ENCODE measurements at places on chromosomes 2 and 18.

GRCh38 chr2:75360945-75361344, 161.6 kb upstream of the TACR1 start:
- DNase-seq = no peak

DNA sequence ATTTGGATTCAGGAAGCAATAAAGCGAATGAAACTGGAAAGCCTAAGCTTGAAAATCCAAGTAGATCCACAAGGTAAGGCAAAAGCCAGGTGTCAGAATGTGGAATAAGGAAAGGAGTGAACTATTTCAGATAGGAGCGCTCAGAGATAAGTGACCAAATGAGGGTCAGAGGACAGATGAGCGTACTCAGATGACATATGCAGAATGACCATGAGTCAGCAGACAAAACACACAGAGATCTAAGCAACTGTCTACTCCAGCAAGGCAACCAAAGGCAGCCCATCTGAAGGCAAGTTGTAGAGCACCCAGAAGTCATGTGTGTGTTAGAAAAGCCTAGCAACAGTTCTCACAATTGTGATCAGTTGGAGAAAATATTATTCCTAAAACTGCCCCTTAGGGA, 548.4 kb upstream of the FSHR start:
- no peak for DNase-seq

DNA sequence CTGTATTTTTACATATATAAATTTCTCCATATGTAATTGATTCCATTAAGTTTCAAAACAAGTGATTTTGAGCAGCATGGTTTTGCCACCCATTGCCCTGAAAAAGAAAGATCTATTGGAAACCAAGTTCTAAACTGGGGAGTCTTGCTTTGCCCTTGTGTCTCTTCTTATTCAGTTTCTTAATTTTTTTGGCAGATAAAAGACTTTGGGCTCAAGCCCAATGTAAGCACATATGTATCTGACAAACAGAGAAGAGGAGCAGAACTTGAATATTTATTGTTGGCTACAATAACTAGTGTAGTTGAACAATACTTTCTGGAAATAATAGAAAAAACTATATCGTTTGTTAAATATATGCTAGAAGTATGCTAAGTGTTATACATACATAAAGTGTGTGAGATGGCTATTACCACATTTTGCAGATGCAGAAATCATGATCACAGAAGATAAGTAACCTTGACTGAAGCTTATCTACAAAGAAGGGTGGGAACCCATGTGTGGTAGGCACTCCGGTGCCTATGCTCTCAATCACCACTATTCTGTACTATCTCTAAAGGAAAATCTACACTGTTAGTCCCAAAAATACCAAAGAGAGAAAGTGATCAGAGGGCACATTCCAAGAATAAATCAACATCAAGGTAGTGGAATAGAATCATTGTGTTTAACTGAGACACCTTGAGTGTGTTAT, 109.1 kb downstream of the PLA2R1 start:
- DNase-seq = no peak

- DNase-seq = no peak
Observed at GRCh38 chr2:57050007-57050406, 866.2 kb downstream of the CCDC85A start.

- DNase-seq = no peak
Observed at GRCh38 chr2:239790313-239790712, 234.8 kb downstream of the NDUFA10 start.

DNA sequence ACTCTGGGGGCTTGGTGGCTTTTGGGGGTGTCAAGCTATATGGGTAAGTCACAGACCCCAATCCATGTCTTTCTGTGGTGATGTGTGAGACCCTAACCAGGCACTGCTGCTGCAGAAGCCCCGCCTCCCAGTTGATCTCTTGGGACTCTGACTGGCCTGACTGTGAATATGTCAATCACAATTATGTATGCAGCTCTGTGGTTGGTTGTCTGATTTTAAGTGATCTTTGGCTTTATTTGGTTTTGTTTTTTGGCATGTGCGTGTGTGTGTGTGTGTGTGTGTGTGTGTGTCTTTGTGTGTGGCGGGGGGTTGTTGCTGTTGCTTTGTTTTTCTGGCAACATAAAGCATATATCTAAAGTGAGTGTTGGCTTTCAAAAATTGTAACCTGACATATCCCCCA, 78.5 kb upstream of the GLS start:
- no peak for DNase-seq

- no peak for DNase-seq
Observed at GRCh38 chr2:20391951-20392699, 41.5 kb upstream of the PUM2 start.

DNA sequence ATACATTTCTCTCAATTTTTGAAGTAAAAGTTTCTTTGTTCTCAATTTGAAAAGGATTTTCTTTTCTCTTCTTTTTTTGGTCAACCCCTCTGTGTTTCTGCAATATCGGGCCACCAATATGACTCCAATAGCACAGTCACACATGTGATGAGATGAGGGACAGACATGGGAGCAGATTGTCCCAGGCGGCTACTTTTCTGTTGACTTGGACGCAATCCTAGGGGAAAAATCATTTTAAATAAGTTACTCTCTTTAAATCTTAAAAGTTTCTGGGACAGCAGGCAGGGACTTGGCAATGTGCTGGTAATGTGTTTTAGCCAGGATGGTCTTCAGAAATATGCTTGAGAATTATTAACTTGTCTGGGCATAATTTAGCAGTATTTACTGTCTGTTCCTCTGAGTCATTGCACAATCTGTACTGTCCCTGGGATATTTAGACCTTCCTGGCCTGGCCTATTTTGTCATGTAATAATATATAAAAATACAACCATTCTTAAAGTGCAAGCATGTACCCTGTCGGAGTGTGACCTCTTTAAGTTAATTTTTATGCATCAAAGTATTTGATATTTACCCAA, 388.5 kb upstream of the FANCL start:
- DNase-seq = no peak

DNA sequence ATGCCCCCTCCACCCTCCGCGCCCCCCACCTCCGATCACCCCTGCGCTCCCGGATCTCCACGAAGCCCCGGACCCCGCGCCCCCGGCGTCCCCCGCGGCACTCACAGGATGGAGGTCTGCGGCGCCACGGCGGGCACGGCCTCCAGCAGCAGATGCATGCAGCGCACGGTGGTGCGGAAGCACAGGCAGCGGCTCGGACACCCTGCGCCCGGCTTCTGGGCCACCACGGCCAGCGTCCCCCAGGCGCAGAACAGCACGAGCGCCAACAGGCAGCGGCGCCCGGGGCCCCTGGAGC, 217 bp downstream of the PXDN start:
- no peak for DNase-seq

- DNase-seq = peak; percentile 25
Observed at GRCh38 chr2:191304939-191305875, 60.0 kb downstream of the MYO1B start.

DNA sequence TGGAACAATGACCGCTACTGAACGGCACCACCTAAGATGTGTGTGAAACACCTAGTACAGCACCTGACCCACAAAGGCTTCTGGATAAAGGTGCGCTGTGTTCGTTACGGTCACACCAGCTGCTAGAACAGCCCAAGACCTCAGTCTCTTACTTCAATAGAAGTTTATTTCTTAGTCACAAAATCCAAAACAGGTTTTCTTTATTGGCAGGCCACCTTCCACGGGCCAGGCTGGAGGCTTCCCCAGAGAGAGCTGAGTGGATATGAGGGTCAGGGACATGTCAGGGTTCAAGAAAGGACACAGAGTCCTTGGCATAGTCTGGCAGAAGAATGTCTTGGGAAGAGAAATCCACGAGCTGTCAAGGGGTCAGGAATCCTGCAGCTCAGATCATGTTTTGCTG, 92.2 kb downstream of the COL6A3 start:
- DNase-seq = no peak

- no peak for DNase-seq
Observed at GRCh38 chr2:119671016-119671415, 8.0 kb upstream of the TMEM177 start.

GRCh38 chr2:164510895-164511294, 110.4 kb downstream of the GRB14 start:
- DNase-seq = peak; percentile 3

DNA sequence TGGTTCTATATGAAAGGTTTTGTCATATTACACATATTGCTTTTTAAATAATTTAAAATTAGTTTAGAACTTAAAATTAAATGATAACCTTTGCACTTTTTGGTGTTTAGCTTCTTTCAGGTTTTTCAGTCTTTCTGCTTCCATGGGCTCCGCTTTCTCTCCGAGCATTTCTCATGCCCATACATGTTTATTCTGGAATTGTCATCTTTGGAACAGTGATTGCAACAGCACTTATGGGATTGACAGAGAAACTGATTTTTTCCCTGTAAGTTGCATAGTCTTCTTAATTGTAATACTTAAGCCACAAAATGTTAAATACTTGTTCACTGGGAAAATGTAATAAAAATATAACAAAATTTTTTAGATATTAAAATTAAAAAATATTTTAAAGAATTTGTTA, 31.0 kb downstream of the CYBRD1 start:
- DNase-seq = no peak

GRCh38 chr2:108061439-108062042, 75.2 kb downstream of the SLC5A7 start:
- no peak for DNase-seq

- peak; percentile 24 for DNase-seq
Observed at GRCh38 chr18:41390309-41390708, 564.7 kb upstream of the PIK3C3 start.

DNA sequence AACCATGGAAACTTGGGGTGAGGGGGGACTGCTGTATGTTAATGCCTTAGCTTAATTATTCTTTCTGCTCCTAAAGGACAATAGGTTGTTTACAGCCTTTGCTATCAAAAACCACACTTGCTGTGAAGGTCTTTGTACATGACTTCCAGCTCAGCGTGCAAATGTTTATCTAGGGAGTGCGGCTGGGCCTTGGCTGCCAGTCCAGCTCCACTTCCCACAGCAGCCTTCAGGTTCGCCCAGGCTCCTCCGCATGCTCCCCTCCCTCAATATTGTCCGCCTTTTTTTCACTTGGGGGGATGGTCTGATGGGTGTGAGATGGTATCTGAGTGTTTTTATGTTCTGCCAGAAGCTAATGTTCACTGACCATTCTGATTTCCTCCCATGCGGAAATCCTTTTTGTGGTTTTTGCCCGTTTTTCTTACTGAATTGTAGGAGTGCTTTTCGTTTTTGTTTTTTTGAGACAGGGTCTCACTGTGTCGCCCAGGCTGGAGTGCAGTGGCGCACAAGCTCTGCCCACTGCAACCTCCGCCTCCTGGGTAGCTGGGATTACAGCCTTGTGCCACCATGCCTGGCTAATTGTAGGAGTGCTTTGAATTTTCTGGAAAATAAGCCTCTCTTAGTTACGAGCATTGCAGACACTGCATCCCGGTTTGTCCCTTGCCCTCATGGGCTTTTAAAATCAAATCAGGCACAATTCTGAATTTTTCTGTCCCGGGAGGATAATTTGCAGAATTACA, 28.8 kb downstream of the SH3BP4 start:
- peak; percentile 89 for DNase-seq

DNA sequence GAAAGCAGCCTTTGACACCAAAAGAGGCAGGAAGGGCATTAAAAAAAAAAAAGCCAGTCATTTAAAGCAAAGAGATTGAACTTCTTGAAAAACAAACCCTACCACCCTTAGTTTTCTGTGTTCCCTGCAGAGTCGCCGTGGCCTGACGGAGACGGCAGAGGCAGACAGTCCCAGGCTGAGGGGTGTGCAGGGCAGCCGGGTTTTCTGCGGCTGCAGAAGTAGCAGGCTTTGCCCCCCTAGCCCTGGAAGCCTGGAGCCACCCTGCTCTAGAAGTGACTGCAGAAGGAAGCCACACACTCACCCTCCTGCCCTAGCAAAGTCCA, 2.8 kb downstream of the INPP5D start:
- no peak for DNase-seq

- no peak for DNase-seq
Observed at GRCh38 chr2:127060264-127060945, 46.5 kb downstream of the BIN1 start.

DNA sequence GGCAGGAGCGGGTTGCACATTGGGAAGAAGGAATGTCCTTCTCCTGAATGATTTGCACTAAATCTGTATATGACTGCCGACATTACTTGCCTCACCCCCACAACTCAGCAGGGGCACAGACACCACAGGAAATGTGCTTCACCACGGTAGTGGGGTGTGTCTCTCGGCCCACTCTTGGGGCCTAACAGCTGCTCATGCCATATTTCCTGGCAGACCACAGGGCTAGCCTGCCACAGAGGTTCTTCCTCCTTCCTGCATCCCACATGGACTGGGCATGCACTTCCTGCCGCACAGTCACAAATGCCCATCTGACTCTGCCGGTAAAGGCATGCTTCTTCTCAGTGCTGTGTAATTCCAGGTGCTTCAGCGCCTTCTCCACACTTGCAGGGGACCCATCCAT, 10.3 kb upstream of the PAPOLG start:
- DNase-seq = no peak

GRCh38 chr2:159921752-159922404, 123.9 kb upstream of the CD302 start:
- DNase-seq = peak; percentile 47

- DNase-seq = peak; percentile 1
Observed at GRCh38 chr18:34358923-34359322, 134.2 kb upstream of the NOL4 start.

DNA sequence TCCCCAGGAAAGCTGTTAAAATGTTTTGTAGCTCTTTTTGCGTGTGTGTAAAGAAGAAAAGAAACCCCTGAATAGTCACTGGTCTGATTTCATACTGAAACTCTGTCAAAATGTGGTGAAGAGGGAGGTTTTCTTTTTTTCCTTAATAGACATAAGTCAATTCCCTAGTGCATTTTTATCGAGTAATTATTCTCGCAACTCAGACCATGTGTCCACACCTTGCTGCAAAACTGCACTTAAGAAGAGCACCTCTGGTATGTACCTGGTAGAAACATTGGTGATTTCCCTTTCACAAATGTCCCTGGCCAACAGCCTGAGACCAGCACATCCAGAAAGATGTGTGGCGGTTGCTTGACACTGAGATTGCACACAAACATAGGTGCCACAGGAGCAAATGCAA, 159.9 kb downstream of the ZNF521 start:
- no peak for DNase-seq

DNA sequence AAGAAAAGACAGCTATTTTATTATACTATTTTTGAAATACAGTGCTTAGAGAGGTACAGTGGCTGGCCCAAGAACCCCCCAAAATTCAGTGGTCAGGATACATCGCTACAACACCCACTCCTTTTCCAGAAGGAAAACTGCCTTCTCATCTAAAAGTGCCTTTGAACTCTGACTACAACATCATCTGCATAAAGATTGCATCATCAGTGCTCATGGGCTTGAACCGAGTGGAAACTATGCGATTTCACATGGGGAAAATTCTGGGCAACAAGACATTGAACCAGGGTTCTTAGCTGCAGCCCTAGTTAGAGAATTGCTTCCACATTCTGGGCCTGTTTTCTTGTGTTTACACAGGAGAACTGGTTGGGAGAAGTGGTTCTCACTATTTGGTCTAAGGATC, 294.6 kb upstream of the SLC14A2 start:
- no peak for DNase-seq

DNA sequence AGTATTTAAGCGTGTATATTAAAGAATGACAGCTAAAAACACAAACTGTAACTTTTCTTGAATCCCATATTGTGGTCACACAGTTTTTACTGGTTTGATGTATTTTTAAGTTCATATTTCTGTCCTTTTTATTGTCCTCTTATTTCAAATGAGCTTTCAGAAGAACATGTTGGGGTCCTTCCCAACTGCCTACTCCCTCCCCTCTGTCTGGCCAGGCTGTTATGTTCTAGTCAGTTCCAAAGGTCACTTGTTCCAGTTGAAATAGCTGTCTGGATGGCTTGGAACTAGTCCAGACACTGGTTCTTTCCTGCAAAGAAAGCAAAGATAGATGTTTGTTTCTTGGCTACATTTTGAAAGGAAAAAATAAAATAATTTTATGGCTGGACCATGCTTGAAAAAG, 306.9 kb downstream of the GULP1 start:
- DNase-seq = peak; percentile 54

GRCh38 chr2:36466135-36466534, 110.6 kb downstream of the CRIM1 start:
- no peak for DNase-seq
